Pancreas (tissue), 10 donors: ENCODE measurements at places on chromosomes 5 and 9.

GRCh38 chr5:125317536-125317995 lies 571.1 kb upstream of the ZNF608 start:
- DNase-seq: no peak

DNA sequence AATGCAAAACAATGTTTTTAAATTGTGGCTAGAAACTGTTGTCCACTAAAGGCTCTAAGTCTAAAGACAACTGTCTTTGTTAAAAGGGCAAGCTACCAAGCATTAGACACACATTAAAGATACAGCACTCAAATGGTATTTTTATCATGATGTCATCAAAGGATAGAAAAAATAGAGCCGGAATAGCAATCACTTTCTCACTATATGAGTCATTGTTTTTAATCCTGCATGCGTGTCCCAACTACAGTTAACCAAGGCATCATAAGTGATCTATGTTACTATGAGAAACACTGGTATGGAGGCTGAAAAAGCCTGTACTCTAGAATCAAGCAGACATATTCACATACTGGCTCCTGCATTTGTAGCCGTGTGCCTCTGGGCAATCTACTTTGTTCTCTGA lies 1.9 kb upstream of the PJA2 start:
- DNase-seq: no peak

DNA sequence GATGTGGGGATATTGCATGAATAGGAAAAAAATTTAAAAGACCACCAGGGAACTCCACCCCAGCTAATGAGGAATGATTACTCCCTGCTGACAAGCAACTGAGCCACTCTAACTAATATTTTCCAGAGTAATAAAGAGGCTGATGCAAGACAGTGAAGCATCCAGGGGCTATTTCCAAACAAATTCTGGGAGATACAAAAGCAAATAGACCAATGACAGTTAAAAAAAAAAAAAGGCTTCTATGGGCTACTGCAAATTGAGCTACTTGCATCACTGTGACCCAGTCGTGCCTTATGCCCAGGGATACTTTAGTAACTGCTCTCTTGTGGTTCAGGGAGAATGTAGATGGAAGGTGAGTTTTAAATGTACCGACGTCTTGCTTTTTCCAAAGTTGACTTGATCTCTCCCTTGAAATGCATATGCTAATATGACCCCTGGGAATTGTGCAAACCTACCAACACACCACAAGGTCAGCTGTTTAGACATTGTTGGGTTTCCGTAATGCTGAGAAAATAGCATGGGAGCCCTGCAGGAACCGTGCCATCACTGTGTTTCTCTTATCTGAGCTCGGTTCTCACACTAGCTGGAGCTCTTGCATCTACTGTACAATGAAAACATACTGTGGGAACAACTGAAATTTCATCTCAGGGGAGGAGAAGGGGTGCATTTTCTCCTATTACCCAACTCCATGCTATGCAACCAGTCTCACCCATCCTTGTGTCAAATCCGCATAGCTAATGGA lies 250.6 kb upstream of the MAP3K1 start:
- no peak for DNase-seq

DNA sequence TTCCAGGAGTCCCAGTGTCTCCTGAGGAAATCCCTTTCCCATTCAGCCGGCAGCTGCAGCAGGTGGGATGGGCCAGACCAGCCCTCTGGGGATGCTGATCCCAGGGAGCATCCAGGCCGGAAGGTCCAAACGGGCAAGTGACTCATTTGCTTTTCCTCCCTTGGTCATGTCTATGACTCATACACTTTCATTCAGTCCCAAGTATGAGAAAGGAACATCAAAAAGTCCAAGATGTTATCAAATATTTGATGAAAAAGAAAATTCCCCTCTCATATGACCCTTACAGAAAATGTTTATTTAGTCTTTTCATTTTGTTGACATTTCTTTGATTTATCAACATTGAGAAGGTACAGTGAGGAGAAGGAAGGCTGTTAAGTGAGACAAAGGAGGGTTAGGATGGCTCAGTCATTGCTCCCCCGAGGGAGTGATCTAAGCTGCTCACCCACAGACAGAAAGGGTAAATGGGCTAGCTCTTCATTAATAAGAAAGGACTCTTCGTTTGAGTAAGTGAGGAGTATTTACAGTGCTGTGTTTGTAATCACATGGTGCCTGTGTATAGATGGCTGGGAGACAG lies 117.6 kb upstream of the ANKRD55 start:
- peak; percentile 16 for DNase-seq

GRCh38 chr5:28156981-28157380 lies 1118.6 kb upstream of the CDH9 start:
- no peak for DNase-seq
